ENCODE measurements at places on chromosomes 5 and 9. TPM values are rescaled to one million over a fixed set of nuclear protein-coding genes. Genes with fewer than 3 reads are reported as not detected.

TNPO1 gene
- total RNA-seq: 1,010 TPM

SH3TC2 gene
- 5.8 TPM for total RNA-seq

STPG3 gene
- total RNA-seq: not detected

LOX gene
- total RNA-seq: 35.4 TPM

ADRB2 gene
- 0.97 TPM for total RNA-seq

SLC6A7 gene
- total RNA-seq: not detected

ACTBL2 gene
- total RNA-seq: under 0.01 TPM

LCN12 gene
- total RNA-seq: not detected

Measured in epithelial cell of umbilical artery (primary cell).